ENCODE measurements at places on chromosomes 11 and 22.

GRCh38 chr11:119505861-119506260 lies 82.9 kb upstream of the THY1 start:
- DNase-seq, result no peak

GRCh38 chr22:47395481-47395880 lies 633.0 kb downstream of the TBC1D22A start:
- peak; percentile 79 for DNase-seq

- DNase-seq, result peak; percentile 10
Measured at GRCh38 chr11:45900916-45901617, 6.0 kb downstream of the FREY1 start.

GRCh38 chr11:8384199-8384821 lies 120.6 kb upstream of the LMO1 start:
- no peak for DNase-seq

DNA sequence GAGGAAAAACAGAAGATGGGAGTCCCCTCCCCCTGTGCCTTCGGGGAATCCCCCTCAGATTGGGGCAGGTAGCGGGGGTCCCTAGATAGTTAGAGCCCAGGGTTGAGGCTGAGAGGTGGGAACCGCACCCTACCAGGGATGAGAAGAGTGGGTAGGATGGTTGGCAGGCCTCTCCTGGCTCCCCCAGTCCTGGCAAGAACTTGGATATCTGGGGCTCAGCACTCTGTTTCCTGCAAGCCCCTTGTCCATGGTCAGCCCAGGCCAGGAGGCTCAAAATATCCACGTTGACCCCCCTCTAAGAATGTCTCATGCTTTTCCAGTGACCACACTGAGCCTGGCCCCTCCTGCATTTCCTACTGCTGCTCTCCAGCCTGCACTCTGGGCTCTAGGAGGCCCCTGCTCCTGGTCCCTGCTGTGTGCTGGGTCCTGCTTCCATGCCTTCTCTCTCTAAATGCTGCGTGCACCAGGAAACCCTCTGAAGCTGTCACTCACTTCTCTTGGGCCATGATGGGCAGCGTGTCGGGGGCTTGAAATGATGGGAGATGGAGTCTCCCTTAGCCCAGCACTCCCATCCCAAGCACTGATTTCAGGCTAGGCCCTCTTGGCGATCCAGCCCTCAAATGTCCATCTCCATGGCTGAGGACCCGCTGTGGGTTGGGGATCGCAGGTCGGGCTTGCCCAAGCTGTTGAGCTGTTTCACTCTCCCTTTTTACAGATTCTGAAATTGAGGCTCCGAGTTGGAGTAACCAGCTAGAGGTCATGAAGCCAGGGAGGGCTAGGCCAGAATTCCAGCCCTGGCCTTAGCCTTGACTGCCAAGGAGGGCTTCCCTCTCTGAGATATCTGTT lies 2.0 kb downstream of the MAP3K11 start:
- no peak for DNase-seq

- no peak for DNase-seq
Measured at GRCh38 chr22:33539902-33540751, 380.1 kb downstream of the LARGE1 start.

GRCh38 chr11:104873252-104873651 lies 25.0 kb downstream of the CASP12 start:
- DNase-seq, result no peak

- no peak for DNase-seq
Measured at GRCh38 chr11:19283991-19284390, 43.2 kb upstream of the E2F8 start.

GRCh38 chr22:40651057-40651456 lies 14.5 kb upstream of the MRTFA start:
- no peak for DNase-seq

DNA sequence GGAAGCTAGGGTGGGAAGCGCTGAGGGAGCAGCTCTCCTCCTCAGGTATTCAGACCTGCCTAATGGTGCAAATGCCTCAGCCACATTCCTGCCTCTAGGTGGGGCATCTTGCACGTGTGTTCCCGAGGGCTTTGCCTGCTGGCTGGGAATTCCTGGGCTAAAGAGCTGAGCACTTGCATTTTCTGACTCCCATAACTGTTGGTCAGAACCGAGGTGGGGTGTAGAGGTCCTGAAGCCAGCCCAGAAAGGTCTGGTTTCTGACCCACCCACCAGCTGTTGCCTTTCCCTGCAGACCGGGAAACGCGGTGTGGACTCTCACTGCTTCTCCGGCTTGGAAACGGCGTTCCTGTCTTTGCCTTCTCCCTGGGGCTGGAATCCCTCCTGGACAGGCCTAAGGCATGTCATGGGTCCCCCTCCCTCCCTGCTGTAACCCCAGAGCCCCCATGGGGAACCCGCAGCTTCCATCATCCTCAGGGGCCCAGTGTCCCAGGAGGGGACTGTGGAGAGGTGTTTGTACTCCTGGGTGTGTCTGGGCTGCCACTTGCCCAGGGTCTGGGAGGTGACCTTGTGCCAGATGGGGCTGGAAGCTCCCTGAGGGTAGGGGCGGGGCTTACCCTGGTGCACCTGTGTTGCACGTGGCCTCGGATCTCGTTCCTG lies 24.0 kb upstream of the SMIM38 start:
- peak; percentile 23 for DNase-seq

- peak; percentile 8 for DNase-seq
Measured at GRCh38 chr11:10856689-10857458, 979 bp downstream of the ZBED5 start.

DNA sequence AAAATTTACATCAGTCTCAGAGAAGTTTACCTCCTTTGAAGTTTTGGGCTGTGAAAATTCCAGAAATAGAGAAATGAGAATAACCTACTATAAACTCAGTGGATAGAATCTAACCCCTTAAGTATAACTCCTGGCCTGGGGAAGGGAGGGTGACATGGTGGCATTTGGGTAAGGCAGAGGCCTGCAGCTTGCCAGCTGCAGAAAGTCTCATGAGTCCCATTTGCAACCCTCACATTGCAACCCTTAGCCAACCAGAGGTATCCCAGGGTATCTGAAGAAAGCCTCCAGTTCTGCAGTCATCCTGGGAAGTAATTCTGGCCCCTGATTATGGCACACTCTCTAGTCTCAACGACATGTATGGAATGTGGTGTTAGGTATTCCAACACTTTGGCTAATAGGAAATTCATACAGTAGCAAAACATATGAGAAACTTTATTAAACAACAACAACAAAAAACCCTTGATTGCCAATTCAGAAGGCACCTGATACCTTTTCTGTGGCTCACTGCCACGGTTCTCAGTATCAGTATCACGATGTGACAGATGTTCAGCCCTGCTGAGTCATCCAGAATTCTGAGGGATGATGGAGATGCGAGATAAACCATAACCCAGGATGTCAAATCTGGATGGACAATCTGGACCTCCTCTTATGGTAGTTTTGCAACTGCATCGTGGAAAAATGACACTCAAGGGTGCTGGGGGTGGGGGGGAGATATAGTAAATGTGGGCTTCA lies 743.4 kb downstream of the NELL1 start:
- DNase-seq, result no peak

GRCh38 chr11:80856066-80856465 lies 1415.2 kb upstream of the TENM4 start:
- DNase-seq, result no peak

DNA sequence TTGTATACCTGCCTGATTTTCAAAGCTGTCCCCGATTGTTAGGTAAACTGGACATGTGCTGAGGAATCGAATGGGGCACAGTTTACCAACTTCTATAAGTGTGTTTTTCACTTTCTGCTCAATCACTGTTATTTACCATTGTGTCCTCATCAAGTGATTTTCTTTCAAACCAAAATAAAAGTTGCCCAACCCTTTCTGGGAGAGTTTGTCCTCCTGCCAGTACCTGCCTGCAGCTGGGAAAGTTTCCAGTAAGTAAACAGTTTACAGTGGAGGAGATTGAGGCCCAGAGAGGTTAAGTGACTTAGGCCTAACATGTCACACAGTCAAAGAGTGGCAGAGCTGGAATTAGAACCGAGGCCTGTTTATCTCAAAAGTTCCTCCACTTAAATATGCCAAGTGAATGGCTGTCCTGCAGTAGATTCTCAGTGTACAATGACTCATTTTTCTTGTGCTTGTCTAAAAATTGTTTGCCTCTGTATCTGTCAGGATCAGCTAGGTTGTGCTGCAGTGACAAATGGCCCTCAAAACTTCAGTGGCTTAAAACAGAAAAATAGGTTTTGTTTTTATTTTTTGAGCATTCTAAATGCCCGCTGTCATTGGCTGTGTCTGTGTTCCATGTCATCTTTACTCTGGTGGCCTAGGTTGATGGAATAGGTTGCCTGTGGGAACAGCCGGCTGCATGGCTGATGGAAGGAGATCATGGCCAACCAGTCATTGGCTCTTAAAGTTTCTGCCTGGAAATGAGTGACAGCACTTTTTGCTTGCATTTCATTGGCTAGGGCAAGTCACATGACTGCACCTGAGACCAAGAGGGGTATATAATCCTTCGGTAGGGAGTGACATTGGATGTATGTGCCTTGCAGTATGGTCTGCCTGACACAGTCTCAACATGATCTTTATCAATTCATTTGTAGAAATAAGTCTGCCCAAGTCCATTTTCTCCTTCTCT lies 61.8 kb upstream of the CRYBB3 start:
- no peak for DNase-seq

DNA sequence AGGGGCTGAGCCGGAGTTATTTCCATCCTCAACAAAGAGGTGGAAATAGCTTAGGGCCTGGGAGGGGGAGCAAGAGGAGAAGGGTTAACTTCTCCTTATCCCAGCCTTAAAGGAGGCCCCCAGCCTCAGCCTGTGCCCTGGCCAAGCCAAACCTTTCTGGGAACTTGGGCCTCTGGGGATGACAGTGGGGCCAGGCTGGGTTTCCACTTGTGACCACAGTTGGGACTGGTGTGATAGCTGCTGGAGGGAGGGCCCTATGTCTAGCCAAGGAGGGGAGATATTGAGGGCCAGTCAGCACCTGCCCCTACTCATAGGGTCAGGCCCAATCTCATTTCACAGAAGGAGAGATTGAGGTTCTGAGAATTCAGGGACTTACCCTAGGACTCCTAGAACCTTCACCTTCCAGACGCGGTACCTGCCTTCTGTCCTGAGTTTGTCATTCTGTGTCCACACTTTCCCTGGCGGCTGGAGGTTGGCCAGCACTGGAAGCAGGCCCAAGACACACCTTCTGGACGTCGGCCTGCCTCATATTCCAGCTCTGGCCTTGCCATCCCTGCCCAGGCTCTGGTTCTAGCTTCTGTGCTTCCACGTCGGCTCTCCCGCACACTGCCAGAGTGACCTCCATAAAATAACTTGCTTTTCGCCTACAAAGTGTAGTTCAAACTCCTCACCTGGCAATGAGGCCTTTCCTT lies 3.1 kb downstream of the RELT start:
- no peak for DNase-seq

DNA sequence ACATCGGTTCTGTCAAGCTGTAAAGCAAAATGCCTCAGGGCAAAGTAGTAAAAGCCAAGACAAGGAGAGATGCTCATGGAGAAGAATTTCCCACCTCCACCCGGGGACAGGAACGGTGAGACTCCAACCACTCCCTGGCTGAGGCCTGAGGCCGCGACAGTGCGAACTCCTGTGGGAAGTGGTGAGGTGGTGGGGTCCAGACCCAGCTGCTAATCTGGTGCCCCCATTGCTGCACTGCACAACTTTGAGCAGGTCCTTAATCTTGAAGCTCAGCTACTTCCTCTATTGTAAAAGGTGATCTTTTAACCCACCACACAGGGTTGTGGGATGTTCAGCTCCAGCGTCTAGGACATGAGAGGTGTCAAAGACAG lies 83.9 kb downstream of the ZC3H12C start:
- DNase-seq, result no peak

GRCh38 chr22:19825904-19826618 lies 28.6 kb downstream of the GNB1L start:
- DNase-seq, result no peak

DNA sequence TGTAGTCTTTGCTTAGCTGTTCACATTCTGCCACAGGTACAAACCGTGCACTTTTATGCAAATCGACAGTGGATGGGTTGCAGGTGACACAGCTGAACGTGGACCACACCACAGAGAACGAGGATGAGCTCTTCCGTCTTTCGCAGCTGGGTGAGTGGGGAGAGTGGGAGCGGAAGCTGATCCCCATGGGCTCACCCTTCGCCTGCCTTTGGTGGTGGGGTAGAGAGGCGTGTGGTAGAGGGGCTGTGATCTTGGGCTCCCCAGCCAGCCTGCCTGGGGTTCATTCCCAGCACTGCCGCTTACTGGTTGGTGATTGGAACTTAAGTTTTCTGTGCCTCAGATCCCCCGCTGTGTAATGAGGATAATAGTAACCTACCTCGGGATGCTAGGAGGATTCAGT lies 19.1 kb downstream of the TAB1 start:
- no peak for DNase-seq

DNA sequence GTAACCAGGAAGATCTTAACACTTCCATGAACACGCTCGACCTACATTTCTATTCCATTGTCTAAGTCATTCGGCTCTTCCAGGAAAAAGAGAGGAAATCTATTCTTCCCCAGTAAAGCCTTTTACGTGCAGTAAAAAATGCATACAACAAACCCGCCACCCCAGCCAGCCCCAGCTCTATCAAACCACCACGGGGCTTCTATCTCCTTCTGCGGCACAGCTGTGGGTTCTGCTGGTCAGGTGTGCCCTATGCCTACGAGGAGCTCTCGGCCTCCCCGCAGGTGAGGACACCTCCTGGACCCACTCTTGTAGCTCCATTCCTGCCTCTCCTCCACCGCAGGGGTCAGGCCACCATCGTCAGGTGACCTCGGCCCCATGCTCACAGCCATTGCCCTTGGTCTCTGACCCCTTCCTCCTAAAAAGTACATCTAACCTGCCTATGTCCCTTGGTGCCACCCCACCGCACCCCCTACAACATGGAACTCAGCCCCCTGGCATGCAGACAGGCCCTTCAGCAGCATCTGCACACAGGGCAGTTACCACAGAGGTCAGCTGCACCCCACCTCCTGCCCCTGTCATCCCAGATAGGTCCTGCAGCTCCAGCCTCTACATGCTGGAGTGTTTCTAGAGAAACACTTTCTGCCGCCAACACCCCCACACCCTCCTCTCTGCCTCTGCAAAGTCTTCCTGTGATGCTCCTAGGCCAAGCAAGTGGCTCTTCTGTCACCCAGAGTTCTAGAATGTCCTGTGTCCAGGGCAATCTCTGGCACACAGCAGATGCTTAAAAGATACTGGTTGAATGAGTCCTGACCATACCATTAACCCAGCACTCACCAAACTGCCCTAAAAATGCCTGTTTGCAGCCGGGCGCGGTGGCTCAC lies 3.1 kb downstream of the DEAF1 start:
- no peak for DNase-seq

GRCh38 chr11:66363805-66364535 lies 7.6 kb downstream of the SLC29A2 start:
- no peak for DNase-seq

DNA sequence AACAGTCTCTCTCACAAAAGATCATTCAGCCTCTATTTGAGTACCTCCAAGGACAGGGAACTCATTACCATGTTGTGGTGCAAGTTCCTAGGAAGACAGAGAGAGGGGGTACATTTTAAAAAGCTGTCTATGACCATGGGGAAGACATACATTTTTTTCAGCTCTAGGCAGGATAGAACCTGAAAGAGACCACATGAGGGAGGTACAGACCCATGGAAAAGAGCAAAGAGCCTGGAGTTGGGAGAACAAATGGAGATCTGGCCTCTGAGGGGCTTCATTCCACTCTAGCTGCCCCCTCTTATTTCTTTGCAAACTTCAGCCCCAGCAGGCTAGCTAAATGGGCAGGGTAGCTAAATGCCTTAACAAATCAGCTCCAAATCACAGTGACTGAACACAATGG lies 36.3 kb downstream of the KCNC1 start:
- no peak for DNase-seq

GRCh38 chr22:36951746-36952145 lies 38.3 kb downstream of the CSF2RB start:
- DNase-seq, result no peak

- no peak for DNase-seq
Measured at GRCh38 chr11:126318574-126319373, 14.9 kb downstream of the DCPS start.

GRCh38 chr11:75174781-75175370 lies 24.0 kb downstream of the SLCO2B1 start:
- DNase-seq, result no peak
